ENCODE measurements at places on chromosomes 3 and 15.

- peak; percentile 97 for DNase-seq
Observed at GRCh38 chr3:161035711-161036110, 69.4 kb downstream of the B3GALNT1 start.

DNA sequence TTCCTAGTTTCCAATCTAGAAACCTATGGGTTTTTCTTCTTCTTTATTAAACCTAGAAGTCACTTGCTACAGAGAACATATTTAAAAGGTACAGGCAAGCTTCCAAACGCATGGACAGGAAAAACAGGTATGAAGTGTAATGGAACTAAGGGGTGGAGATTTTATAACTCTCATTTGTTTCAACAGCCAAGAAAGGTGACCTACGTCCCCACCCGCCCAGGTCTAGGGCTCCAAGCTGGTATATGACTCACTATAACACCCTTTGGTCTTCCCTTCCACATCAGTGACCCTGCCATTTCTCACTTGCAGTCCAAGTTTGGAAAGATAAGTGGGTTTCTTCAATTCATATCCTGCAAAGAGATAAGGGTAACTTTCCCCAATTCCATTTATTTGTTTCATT is 6.0 kb upstream of the LIPH start:
- DNase-seq = no peak

GRCh38 chr15:79463043-79463780 is 31.1 kb downstream of the MINAR1 start:
- no peak for DNase-seq

GRCh38 chr15:96924570-96924969 is 594.1 kb downstream of the NR2F2 start:
- no peak for DNase-seq

DNA sequence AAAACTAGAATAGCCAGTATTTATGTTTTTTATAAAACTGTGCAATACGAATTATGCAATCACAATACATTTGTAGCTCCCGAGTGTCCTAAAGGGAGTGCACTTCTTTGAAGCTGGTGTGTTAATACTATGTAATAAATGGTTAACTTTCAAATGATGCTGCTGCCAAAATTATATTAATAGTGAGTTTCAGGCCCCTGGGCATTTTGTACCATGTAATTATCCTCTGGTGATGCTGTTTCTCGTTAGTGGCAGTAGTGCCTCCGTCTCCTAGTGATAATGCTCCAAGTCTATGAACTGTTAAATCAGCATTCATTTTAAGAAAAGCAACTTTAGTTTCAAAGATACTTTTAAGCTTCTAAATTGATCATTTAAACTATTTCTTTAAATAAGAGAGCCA is 132.7 kb upstream of the BHLHE40 start:
- DNase-seq = no peak

GRCh38 chr15:50353975-50354837 is 792 bp downstream of the GABPB1 start:
- peak; percentile 92 for DNase-seq

GRCh38 chr15:45457220-45457619 is 65.3 kb downstream of the SLC30A4 start:
- no peak for DNase-seq

DNA sequence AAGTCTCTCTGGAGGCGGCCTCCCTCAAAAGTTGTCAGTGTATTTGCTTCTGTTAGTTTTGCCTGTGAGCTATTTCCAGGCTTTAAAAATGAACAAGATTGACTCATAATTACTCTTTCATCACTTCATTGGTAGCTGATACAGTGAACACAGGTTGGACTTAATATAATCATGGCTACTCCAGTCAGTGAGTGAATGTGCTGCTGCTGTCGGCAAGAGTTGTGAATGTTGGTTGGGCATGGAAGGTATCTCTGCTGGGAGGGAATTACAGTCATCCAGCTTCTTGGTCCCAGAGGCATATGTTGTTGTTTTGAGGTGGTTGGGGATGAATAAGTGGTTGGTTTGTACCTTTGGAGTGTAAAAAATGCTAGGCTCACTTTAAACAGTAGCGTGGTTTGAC is 11.5 kb downstream of the TCF12 start:
- DNase-seq = peak; percentile 32

DNA sequence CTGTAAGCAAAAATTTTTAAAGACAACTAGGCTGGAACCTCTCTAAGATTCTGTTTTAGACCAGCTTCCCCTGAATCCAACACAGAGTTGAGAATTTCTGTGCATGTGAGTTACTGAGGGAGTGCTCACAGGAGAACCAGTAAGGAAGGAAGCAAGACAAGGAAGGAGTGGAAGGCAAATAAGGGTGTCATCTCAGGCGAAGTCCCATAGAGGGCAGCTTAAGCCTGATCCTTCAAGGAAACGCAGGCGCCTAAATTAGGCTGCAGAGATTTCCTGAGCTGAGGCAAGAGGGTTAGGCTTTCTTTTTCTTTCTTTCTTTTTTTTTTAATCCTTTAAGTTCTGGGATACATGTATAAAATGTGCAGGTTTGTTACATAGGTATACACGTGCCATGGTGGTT is 36.2 kb upstream of the COL6A6 start:
- peak; percentile 49 for DNase-seq

- DNase-seq = no peak
Observed at GRCh38 chr3:13088028-13089006, 15.1 kb upstream of the IQSEC1 start.

GRCh38 chr3:30354513-30354912 is 251.9 kb upstream of the TGFBR2 start:
- DNase-seq = no peak

GRCh38 chr3:192550356-192550755 is 177.0 kb downstream of the FGF12 start:
- DNase-seq = no peak

DNA sequence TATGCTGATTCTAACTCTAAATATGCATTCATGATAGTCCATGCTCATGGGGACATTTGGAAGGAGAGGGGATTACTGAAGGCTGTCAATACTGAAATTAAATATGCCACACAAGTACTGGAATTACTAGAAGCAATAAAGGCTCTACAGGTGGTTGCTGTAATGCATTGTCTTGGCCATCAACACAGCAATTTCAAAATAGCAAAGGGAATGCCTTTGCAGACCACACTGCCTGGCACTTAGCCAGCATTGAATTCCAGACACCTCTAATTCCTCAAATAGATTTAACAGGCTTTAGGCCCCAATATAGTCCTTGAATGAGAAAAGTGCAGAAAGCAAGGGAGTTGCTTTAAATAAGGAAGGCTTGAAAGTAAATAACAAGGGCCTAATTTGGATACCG is 115.8 kb upstream of the PLCL2 start:
- DNase-seq = no peak

DNA sequence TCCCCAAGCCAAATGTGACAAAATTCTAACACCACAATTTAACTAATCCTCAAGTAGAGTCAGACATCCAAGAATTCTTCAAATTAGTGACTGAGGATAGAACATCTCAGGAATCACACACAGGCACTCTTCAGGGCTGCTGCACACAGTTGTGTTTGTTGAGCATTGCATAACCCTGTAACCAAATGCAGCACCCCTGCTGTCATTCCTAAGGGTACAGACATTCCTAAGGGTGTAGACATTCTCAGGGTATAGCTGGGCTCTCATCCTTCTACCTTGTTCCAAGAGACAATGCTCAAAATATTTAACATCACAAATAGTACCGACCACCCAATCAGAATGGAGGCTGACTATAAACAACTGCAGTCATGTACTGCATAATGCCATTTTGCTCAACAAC is 107.1 kb upstream of the UBE2E2 start:
- DNase-seq = no peak

GRCh38 chr3:23402728-23403492 is 199.8 kb downstream of the UBE2E2 start:
- DNase-seq = peak; percentile 23
